Tongue (tissue), 3 donors: ENCODE measurements at places on chromosomes 1 and 21. TPM values are rescaled to one million over a fixed set of nuclear protein-coding genes. Genes with fewer than 3 reads are reported as not detected.

TENT5C gene
- 13.3 TPM for total RNA-seq

CNIH3 gene
- total RNA-seq: 2.6 TPM

PTPN14 gene
- 36.1 TPM for total RNA-seq

- DNase-seq: no peak
These were observed 211.4 kb upstream of the GREM2 start for GRCh38 chr1:240823357-240823756.

GRCh38 chr1:233217832-233218231, 77.7 kb downstream of the PCNX2 start:
- no peak for DNase-seq

NKAIN1 gene
- 0.51 TPM for total RNA-seq

GRCh38 chr1:86754265-86754974, 50.0 kb downstream of the SH3GLB1 start:
- DNase-seq: no peak

- DNase-seq: no peak
These were observed 367.0 kb downstream of the PRDM2 start for GRCh38 chr1:14067036-14067435.

DNA sequence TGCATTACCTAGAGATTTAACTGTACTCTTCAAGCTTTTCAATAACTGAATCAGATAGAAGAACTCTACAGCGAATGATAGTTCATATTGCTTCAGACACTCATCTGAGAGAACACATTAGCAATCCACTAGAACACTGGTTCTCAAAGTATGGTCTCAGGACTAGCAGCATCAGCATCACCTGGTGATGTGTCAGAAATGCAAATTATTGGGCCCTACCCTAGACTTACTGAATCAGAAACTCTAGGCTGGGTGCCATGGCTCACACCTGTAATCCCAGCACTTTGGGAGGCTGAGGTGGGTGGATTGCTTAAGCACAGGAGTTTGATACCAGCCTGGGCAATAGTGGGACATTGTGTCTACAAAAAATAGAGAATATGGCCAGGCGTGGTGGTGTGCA, 24.9 kb upstream of the GLIS1 start:
- no peak for DNase-seq

- DNase-seq: no peak
These were observed 59.6 kb downstream of the ABL2 start for GRCh38 chr1:179169616-179170467.

DHCR24 gene
- 22.5 TPM for total RNA-seq

GRCh38 chr21:26804895-26805609, 40.2 kb downstream of the ADAMTS1 start:
- peak; percentile 58 for DNase-seq

- DNase-seq: peak; percentile 75
These were observed 755 bp upstream of the THRAP3 start for GRCh38 chr1:36223381-36223995.

DNA sequence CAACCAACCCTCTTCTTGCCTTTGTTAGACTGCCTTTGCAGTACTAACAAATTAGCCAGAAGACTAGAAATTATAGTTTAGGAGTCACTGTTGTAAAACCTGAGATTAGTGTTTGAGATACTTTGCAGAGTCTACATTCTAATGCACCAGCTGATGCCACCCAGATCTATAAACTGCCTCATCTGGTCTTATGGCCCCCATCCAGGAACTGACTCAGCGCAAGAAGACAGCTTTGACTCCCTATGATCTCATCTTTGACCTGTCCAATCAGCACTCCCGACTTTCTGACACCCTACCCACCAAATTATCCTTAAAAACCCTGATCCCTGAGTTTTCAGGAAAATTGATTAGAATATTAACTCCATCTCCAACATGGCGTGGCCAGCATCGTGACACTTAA, 334.6 kb downstream of the RGS7 start:
- no peak for DNase-seq

GRCh38 chr1:116232989-116233514, 121.9 kb downstream of the MAB21L3 start:
- no peak for DNase-seq

DNA sequence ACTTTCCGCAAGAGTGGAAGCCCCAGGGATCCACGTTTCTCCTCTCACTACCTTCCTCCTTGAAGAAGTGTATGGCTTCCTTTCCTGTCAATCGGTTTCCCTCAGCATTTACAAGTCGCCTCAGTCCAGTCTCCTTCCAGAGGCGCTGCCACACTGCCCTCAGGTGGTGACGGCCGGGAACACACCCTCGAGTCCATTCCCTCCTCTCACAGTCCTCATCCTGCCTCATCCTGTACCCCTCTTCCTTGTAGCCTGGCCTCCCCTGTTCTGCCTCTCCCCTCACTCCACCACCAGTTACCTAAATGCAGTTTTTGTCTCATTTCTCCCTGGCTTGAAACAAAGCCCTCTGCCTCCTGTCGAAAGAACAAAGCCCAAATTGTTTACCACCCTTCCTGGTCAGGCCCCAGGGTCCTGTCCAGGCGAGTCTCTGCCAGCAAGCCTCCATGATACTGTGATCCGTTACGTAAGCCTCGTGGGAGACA, 23.2 kb upstream of the LSM10 start:
- DNase-seq: peak; percentile 93

PTPRU gene
- 42.5 TPM for total RNA-seq

- DNase-seq: no peak
These were observed 113.6 kb downstream of the HLCS start for GRCh38 chr21:36852864-36853263.

- no peak for DNase-seq
These were observed 5.9 kb downstream of the BACH1 start for GRCh38 chr21:29304597-29304996.

DNA sequence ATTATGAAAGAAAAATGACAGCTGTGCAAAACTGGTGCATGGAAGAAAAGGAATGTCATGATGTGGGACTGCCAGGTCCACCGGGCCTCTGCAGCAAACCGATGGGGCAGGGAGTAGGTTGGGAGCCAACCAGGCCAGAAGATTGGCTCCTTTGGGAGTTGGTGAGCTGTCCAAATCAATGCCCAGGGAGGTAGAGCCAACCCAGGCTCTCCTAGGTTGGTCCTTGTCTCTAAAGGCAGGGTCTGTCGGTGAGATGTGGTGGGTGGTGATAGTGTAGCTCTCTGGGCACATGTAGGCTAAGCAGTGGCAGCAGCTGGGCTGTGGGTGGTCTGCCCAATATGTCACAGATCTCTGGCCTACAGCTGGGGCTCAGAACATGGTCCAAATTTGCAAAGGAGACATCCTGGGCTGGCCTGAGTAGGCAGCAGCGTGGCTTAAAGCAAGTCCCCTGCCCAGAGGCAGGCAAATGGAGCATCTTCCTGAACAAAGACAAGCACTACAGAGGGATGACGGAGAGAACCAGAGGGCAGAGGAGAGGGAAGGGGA, 61.2 kb upstream of the PRDX6 start:
- peak; percentile 80 for DNase-seq

CELA3A gene
- total RNA-seq: not detected

DNA sequence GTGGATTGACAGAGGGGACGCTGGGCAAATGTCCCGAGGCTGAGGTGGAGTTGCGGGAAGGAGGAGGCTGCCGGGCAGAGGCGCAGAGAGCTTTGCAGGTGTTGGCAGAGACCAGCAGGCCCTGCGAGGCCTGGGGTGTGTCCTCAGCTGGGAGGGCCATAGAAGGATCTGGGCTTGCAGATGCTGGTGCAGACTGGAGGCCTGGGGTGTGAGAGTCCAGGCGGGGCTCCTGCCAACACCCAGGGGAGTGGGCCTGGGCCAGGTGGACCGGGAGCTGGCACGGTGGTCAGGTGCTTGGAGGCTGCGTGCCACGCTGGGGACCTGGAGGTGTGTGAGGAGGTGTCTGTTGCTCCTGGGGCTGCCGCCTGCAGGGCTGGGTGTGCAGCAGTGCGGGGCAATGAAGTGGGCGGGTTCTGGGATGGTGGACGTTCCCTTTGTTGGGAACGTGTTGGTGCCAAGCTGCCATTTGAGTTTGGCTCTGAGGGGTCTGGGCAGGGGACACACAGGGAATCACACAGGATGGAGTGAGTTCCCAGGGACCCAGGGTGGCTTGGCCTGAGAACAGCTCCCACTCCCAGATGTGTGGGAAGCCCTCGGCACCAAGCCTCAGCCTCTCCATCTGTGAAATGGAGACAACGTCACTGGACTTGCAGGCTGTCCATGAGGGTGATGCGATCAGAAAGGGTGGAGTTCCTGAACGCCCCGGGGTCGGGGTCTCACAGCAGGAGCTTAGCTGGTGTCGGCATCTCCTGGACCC, 39.9 kb upstream of the POFUT2 start:
- DNase-seq: no peak

- peak; percentile 24 for DNase-seq
These were observed 35.7 kb upstream of the SUCO start for GRCh38 chr1:172497230-172497629.

FAM72D gene
- total RNA-seq: 2.3 TPM

- DNase-seq: no peak
These were observed 41.8 kb upstream of the PWP2 start for GRCh38 chr21:44065428-44065827.

GRCh38 chr21:37717534-37717933, 198.7 kb downstream of the KCNJ6 start:
- no peak for DNase-seq

IQGAP3 gene
- 10.3 TPM for total RNA-seq

DNA sequence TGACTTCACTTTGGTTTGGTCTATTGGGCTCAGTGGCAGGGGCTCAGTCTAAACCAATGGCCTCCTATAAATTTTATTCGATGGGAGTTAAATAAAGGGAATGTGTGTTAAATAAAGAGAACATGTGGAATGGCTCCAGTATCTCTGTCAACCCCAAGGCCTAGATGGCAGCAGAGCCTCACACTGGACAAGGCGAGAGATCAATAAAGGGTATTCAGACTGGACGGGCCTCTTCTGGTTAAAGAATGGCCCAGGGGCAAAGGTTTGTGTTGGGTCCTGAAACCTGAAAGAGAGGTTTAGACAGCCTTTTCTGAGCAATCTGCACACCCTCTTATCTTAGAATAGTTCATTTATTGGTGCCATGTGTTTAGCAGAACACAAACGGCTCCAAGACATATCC, 34.7 kb downstream of the SH3BP5L start:
- no peak for DNase-seq

ADAMTS1 gene
- total RNA-seq: 51.5 TPM

DNA sequence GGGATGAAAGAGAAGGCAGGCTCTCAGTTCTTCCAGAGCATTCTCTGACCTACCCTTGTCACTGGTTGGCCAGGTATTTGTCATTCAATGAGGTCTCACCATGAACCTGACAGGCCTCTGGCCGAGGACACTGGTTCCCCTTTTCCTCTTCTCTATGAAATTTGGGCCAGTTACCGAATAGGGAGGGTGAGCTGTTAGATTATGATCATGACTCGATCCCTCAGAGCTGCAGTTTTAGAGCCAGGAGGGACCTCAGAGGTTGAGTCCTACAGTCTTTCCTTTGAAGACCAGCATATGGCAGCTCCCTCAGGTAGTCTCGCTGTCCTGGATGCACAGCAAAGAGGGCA, 29.5 kb upstream of the CLSTN1 start:
- no peak for DNase-seq

- DNase-seq: no peak
These were observed 82.4 kb downstream of the PLXNA2 start for GRCh38 chr1:208161656-208162375.

DNA sequence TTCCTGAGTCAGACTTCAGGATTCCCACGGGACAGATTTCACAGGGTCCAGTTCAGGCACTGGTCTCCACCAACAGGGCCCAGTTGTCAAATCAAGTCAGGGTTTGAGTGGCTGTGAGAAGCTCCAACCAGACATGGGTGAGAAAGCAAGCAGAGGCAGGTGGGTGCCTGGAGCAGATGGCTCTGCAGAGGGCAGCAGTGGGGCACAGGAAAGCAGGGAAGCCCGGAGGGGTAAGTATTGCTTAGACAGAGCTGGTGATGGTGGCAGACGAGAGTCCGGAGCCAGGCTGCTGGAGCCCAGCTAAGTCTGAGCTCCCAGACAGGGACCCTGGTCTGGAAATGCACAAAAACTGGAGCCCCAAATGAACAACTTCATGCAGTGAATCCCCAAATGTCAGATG, 40.4 kb downstream of the RIMS3 start:
- peak; percentile 14 for DNase-seq

DNA sequence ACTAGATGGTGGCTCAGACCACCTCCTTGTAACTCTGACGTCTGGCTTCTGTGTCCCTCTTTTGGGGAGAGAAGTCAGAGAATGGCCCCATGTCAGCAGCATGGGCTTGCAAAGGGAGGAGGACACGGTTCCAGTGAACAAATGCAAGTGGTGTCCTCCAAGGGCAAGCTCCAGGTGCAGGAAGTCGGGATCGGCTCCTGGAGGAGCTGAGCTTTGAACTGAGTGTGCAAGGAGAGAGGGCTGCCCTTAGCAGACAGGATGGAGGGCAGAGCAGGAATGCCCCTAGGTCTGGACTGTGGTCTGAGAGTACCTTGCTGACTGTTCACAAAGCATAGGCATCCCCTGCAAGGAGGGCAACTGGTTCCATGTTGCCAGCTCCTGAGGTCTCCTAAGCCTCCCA, 17.3 kb downstream of the PKP1 start:
- no peak for DNase-seq

GRCh38 chr1:217981430-217981829, 303.7 kb upstream of the RRP15 start:
- no peak for DNase-seq

LORICRIN gene
- not detected for total RNA-seq

DNA sequence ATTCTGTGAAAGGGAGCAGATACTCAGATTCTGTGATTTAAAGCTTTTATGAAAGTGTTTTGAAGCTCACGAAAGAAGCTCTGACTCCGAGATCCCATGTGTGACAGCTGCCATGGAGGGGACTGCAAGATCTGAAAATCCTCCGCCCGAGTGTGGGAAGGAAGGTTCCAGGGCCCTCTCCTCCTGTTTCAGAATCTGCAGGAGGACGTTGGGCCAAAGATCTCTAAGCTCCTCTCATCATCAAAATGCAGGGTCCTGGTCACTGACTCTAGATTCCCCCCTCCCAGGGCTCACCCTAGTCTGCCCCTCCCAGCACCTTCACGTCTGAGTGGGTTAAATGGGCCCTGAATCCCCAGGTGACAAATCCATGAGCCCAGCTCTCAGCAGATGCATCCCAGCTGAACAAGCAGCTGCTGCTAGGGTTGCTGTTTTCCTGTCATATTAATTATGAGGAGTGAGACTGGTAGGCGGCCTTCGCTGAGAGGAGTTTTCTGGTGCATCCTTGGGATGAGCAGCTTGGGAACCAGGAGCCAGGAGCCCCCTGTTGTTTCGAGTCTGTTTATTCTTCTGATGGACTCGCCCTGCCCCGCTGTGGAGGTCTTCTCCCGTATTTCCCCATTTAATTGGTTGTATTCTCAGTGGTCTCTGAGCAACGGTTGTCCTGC, 402.0 kb downstream of the MATN1 start:
- peak; percentile 52 for DNase-seq

GRCh38 chr1:30732277-30732996, 9.1 kb upstream of the MATN1 start:
- no peak for DNase-seq
